Type B pancreatic cell (in vitro differentiated cells): ENCODE measurements at places on chromosomes 12 and 14. TPM values are rescaled to one million over a fixed set of nuclear protein-coding genes. Genes with fewer than 3 reads are reported as not detected.

SYCP3 gene
- 0.07 TPM in 1 of 2 replicates, not detected in the other for total RNA-seq

CLEC1A gene
- 0.86 and 3.6 TPM in 2 replicates for total RNA-seq

IFNG-AS1 gene
- not detected in 2 replicates for total RNA-seq

KCNC2 gene
- total RNA-seq: 1.3 and 2.5 TPM in 2 replicates

SLC25A21 gene
- total RNA-seq: 0.55 and 0.58 TPM in 2 replicates

ATP5MC2 gene
- 312 and 402 TPM in 2 replicates for total RNA-seq

GYS2 gene
- total RNA-seq: 0.26 TPM in 1 of 2 replicates, not detected in the other

DAO gene
- not detected in 2 replicates for total RNA-seq

AMN gene
- 18.3 and 51.7 TPM in 2 replicates for total RNA-seq

CLEC7A gene
- 1.8 and 16.2 TPM in 2 replicates for total RNA-seq

GRIP1 gene
- total RNA-seq: 18.5 and 29.0 TPM in 2 replicates

GCH1 gene
- total RNA-seq: 18.2 and 29.6 TPM in 2 replicates

NEDD1 gene
- 19.2 and 31.7 TPM in 2 replicates for total RNA-seq

CCDC38 gene
- 0.29 TPM in 1 of 2 replicates, not detected in the other for total RNA-seq

CCDC197 gene
- total RNA-seq: not detected in 2 replicates
